T follicular helper cell (primary cell): ENCODE measurements at places on chromosomes 16 and 17.

DNA sequence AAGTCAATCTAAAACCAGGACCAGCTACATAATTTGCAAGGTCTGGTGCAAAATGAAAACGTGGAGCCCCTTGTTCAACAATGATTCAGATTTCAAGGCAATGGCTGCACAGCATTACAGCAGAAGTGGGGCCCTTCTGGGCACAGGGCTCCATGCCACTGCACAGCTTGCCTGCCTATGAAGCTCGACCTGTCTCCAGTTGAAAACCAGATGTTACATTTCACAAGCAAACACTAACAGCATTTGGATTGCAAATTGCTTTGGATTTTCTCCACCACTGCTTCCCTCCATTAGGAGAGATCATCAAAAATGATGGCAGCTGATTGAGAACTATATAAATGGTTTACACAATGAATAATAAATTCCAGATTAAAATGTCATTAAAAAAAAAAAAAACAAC is 551.4 kb upstream of the ZFHX3 start:
- no peak for DNase-seq

GRCh38 chr17:79388556-79389295 is 222.1 kb downstream of the RBFOX3 start:
- no peak for DNase-seq

- DNase-seq: no peak
These were observed 124.7 kb downstream of the C16orf78 start for GRCh38 chr16:49498264-49498663.

GRCh38 chr16:25189305-25189704 is 27.4 kb upstream of the AQP8 start:
- DNase-seq: no peak

- no peak for DNase-seq
These were observed 227.3 kb upstream of the IRX5 start for GRCh38 chr16:54703339-54703738.

DNA sequence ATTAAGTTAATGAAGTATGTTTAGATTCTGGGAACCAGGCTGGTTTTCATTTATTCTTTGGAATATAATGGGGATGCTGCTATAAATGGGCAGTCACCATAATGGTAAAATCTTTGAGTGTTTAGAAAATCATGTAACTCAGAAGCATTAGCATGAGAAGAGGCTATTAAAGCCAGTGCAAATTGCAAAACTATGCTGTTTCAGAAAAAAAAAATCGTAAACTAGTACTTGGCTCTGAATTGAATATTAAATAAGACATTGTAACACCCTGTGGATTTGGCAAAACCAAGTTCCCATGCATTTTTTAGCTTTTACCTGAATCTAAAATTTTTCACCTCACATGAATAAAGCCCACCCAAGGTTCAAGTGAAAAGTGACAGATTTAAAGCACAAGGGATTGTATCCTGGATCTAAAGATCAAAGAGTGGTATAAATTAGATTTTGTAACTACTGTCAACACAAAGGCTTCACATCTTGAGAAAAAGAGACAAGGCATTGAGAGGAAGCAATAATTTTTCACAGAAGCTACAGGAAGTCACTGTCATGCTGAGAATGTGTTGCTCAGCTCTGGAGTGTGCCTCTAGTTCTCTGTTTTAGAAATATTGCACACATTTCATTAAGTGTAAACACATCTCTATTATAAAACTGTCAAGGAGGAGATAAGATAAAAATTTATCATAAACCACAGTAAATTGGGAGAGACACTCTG is 142.2 kb downstream of the ABCA8 start:
- no peak for DNase-seq
